ENCODE measurements at places on chromosomes 11 and 22.

GRCh38 chr11:73597336-73597955 lies 466 bp downstream of the FAM168A start:
- no peak for DNase-seq

- no peak for DNase-seq
Measured at GRCh38 chr11:134730101-134730500, 318.1 kb upstream of the B3GAT1 start.

DNA sequence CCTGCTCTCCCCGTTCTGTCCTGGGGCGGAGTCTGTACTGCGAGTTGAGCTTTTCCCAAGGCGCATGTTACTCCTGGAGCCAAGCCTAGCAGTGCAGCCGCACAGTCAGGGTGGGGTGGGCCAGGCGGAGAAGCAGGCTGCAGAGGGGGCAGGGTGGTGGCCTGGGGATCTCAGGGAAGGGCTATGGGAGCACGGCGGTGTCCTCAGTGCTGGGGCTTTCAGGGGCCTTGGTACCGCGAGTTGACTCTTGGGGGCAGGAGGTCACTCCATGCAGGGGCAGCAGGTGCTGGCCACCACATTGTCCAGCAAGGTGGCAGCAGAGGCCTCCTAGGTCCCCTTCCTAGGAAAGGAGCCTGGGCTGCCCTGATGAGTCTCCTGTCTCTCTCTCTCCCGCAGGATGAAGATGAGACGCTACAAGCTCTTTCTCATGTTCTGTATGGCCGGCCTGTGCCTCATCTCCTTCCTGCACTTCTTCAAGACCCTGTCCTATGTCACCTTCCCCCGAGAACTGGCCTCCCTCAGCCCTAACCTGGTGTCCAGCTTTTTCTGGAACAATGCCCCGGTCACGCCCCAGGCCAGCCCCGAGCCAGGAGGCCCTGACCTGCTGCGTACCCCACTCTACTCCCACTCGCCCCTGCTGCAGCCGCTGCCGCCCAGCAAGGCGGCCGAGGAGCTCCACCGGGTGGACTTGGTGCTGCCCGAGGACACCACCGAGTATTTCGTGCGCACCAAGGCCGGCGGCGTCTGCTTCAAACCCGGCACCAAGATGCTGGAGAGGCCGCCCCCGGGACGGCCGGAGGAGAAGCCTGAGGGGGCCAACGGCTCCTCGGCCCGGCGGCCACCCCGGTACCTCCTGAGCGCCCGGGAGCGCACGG lies 14.9 kb upstream of the MIEF1 start:
- no peak for DNase-seq

GRCh38 chr11:109033627-109034338 lies 368.9 kb downstream of the DDX10 start:
- DNase-seq = no peak

DNA sequence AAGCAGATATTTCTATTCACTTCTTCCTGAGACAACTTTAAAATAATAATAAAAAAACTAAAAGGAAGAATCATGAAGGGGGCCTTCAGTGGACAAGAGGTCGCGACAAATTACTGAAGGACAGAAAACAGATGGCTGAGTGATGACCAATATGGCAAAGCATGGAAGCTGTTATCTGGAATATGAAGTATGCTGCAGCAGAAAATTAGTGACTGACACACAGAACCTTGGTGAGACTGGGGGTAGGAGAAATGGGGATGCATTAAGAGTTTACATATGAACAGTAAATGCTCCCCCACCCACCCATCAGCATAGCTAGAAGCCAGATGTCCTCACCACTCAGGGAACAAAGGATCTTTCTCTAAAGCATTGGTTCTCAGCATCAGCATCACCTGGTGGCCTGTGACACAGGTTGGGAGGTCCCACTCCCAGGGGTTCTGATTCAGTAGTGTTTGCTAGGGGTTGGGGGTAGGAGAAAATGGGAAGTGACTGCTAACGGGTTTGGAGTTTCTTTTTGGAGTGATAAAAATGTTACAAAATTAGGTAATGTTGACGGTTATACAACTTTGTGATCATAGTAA lies 59.7 kb downstream of the NARS2 start:
- DNase-seq = no peak

GRCh38 chr22:42432020-42432596 lies at the start of gene NFAM1:
Gene NFAM1 (minus strand): TSS chr22:42432403. CDS start chr22:42432357, 46 bp downstream.
- no peak for DNase-seq

DNA sequence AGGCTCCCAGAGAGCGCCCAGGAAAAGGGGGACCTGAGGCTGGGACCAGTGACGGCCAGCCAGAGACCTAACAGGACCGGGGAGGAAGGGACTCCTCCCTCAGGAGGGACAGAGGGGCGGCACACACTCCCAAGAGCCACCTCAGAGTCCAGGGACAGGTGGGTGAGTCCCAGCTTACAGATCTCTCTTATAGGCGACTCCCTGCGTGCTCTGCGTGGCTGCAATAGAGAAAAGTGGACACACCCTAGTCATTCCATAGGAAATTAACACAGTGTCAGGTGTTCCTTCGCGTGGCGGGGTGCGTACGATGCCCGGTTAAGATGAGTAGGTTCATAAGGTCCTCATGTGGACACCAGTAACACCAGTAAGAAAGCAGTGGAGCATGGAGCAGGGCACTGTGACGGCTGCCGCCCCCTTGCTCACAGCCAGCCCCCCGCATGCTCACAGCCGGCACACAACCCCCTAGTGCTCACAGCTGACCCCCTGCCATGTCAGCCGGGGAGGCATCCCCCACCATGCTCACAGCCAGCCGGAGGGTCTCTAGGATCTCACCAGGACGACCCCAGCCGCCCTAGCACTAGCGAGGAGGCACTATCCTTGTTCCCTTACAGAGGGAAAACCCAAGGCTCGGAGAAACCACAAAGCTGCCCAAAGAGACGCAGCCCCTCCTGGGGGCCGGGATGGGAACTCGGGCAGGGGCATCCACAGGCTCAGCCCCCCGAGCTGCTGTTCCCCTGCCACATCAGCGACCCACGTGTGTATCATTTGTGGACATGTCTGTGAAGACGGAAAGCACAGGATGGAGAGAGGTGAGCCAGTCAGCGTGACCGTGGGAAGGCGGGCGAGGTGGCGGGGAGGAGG lies 426.8 kb downstream of the TBC1D22A start:
- DNase-seq = no peak

DNA sequence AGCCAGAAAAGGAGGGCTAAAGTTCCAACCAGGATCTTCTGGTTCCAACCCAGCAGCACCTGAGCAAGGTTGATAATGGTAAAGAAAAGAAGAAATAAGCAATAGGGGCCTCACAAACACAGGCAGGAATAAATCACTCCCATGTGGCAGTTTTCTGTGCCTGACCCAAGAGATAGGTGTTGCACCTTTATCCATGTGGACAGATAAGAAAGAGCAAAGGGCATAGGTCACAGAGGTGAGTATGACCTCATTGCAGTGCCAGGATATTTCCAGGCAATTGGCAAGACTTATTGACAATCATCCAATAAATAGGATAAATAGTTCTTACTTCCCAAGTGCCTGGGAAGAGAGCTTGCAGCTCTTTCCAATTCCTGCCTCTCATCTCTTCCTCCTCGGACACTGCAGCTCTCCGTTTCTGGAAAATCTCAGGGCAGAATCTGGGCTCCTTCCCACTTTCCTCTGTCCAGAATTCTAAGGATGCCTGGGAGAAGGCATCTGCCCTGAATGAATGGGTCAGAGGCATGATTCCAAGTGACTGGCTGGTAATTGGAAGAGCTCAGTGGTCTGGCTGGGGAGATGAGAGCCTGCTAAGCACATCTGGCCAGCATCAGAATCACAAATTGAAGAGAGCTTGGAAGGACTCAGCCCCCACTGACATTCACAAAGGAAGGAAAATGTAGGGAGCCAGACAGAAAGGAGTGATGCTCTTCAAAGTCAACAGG lies 14.5 kb upstream of the LRRC55 start:
- DNase-seq = no peak

- no peak for DNase-seq
Measured at GRCh38 chr11:102589047-102589459, 36.1 kb downstream of the MMP20 start.

DNA sequence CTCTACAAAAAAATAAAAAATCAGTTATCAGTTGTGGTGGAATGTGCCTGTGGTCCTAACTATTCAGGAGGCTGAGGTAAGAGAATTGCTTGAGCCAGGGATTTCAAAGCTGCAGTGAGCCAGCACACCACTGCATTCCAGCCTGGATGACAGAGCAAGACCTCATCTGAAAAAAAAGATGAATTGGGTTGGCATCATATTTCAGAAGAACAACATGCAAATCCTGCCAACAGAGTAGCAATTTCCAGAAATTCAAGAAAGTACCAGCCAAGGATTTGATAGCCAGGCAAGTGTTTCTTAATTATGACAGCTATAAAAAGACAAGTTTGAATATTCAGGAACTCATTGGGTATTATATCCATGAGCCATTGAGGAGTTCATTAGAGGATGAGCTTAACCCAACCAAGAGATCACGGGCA lies 75.2 kb downstream of the USP47 start:
- DNase-seq = no peak

- no peak for DNase-seq
Measured at GRCh38 chr11:61972112-61972671, 4.8 kb upstream of the FTH1 start.

DNA sequence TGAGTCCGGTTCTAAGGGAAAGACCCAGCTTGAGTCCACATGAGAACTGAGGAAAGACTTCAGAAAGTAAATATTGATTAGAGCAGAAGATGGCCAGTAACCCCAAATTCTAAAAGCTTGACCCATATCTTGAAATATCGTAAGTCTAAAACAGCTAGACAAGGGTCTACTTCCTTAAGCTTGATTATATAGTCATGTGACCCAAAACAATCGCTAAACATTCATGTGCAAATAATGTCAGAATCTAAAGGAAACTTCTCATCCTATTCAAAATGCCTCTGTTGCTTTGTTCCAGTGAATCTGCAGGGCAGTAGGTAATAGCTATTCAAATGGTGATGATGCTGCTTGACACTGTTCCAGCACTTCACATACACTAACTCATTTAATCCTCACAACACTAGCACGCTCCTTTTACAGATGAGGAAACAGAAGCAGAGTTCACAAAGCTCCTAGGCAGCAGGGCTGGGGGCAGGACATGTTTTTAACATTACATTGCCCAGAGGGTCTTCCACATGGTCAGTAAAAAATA lies 52.6 kb downstream of the TCF20 start:
- DNase-seq = no peak

GRCh38 chr11:72634472-72635095 lies 39.6 kb downstream of the PDE2A start:
- no peak for DNase-seq

DNA sequence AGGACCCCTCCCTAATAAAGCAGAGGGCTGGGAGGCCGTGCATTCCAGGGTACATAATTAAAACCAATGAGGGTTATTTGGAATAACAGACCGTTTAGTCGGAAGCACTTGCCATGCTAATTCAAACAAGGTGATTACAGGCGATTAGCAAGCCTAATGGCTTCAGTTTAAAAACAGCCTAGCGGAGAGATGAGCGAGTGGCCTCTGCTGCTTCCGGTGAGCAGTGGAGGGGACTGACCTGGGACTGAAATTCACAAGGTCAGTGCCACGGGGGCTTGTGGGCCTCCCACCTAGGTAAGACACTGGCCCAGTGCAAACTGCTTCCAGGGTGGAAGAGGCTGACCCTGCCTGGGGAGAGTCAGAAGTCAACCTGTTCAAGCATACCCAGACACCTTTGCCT lies 56.8 kb upstream of the ALX4 start:
- no peak for DNase-seq

- DNase-seq = no peak
Measured at GRCh38 chr11:14179116-14179820, 179.7 kb downstream of the RRAS2 start.

DNA sequence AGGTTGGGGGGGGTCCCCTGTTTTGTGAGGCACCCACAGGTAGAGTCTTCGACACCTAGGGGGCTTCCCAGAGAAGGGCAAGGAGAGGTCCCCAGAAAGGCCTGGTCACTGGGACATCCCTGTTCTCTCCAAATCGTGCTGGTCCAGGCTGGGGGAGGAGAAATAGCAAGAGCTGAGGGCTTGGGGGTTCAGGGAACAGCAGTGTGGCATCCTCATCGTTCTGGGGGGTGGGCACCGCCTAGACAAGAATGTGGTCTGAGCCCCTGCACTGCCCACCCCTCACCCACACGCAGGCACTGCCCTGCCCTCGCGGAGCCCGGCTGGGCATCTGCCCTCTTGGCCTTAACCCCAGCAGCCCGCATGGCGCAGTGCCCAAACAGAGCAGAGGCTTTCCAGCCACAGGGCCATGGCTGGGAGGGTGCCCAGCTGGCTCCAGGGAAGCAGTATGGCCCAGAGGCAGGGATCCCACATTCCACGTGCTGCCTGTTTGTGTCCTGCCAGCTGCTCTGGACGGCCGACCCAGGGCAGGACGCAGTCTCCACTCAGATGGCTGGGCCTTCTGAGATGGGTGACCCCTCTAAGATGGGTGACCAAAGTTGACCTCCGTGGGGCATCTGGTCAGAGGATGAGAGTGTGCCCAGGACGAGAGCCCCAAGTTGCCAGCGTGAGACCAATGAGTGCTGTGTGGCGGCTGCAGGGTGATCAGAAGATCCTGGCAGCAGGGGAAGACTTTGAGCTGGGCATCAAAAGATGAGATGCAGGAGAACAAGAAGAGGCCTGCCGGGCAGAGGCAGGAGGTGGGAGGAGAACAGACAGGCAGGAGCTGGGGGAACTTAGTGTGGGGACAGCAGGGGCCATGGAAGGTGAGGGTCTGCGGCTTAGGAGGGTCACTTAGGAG lies 14.4 kb downstream of the SCARF2 start:
- DNase-seq = no peak

DNA sequence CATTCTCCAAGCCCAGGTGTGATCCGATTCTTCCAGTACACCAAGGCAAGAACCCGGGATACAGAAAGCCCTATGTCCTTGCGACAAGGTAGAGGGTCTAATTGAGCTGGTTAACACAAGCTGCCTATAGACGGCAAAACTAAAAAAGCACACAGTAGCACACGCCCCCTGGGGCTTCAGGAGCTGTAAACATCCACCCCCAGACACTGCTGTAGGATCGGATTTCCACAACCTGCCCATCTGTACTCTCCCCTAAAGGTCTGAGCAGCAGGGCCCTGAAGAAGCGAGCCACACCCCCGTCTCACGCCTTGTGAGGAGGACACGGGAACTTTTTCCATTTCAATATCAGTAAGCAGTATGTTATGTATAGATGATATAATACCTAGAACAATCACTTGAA lies 624.7 kb downstream of the BUD13 start:
- DNase-seq = no peak

- no peak for DNase-seq
Measured at GRCh38 chr22:42946546-42947198, 68.3 kb downstream of the PACSIN2 start.

DNA sequence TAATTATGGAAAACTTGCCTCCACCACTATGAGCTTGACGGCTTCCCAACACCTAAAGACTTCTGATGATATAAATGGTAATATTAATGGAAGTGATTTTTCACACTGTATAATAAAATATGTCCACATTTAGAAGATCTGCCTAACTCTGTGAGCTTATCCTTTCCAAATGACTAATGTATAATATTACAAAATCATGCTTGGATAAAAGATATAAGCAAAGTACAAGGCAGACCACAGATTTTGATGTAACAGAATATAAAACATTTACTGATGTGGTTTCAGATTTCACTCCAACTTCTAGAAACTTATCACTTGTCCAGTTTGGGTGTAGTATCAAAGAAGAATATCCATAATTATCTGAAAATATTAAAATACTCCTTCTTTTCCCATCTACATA lies 36.9 kb downstream of the GALNT18 start:
- DNase-seq = no peak

- no peak for DNase-seq
Measured at GRCh38 chr11:79019975-79020374, 420.9 kb downstream of the TENM4 start.

GRCh38 chr11:111978028-111978771 lies 41.1 kb downstream of the DIXDC1 start:
- DNase-seq = no peak
